ENCODE measurements at places on chromosomes 5 and 9. TPM values are rescaled to one million over a fixed set of nuclear protein-coding genes. Genes with fewer than 3 reads are reported as not detected.

The ADCY2 gene
- 131 TPM for total RNA-seq

- no peak for DNase-seq
- H3K36me3 ChIP-seq: no peaks in the 10 kb centered on the region
- H3K4me3 ChIP-seq: no peak overlapping the region
- H3K27ac ChIP-seq: no peak overlapping the region
Measured at GRCh38 chr5:17463653-17464052, 34.4 kb upstream of the TAF11L2 start.

DNA sequence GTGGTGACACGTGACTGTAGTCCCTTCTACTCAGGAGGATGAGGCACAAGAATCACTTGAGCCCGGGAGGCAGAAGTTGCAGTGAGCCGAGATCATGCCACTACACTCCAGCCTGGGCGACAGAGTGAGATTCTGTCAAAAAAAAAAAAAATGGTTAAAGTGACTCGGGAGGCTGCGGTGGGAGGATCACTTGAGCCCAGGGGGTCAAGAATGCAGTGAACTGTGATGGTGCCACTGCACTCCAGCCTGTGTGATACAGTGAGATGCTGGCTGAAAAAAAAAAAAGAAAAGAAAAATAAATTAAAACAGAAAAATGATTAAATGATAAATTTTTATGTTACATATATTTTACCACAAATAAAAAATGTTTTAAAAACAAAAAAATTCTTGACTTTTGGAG is 51.9 kb downstream of the KLF4 start:
- H3K27me3 ChIP-seq: no peaks in the 10 kb centered on the region
- H3K4me3 ChIP-seq: no peak overlapping the region
- DNase-seq: no peak

GRCh38 chr9:134736791-134737497 is 95.3 kb downstream of the COL5A1 start:
- no peak overlapping the region for H3K4me3 ChIP-seq
- H3K36me3 ChIP-seq: no peaks in the 10 kb centered on the region
- no peak overlapping the region for H3K27ac ChIP-seq
- DNase-seq: no peak

The IRX2 gene
- 47.5 TPM for total RNA-seq

DNA sequence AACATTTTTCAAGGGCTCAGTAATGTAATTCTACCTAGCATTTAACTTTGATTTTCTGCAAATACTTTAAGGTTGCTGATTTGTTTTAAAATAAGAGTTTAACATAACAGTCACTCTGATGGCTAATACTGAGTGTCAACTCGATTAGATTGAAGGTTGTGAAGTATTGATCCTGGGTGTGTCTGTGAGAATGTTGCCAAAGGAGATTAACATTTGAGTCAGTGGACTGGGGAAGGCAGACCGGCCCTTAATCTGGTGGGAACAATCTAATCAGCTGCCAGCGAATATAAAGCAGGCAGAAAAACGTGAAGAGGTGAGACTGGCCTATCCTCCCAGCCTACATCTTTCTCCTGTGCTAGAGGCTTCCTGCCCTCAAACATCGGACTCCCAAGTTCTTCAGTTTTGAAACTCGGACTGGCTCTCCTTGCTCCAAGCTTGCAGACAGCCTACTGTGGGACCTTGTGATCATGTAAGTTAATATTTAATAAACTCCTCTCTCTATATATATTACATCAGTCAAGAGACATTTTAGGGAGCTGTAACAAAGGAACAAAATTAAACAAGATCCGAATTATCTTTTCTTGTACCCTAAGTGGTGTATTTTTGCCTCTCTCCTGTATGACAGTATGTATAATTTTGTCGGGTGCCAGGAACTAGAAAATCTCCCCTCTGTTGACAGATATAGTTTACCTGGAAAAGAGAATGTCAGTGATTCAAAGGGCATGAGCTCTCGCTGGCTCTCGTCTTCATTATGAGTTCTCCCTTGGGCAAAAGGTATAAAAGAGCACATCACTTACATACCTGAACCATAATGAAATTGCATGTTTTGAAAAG is 576.1 kb downstream of the LRRC70 start:
- H3K27me3 ChIP-seq: no peaks in the 10 kb centered on the region
- no peak overlapping the region for H3K27ac ChIP-seq
- no peaks in the 10 kb centered on the region for H3K4me1 ChIP-seq
- no peak for DNase-seq
- no peaks in the 10 kb centered on the region for H3K36me3 ChIP-seq

DNA sequence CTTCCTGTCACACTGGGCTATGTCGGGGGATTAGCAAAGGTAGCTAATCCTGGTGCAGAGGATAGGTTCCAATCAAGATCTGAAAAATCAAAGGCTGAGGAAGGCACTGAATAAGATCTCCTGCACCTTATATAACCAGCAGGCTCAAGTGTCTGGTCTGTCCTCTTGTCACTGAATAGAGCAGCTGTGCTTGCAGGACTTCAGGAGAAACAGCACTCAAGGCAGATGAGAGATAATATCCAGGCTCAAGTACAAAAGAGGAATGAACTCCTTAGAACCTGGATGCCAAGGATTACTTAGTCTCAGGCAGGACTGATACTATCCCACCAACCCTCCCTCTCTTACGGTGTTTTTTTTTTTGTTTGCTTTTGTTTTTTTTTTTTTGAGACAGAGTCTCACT is 108.8 kb upstream of the LRRTM2 start:
- DNase-seq: no peak
- H3K4me1 ChIP-seq: no peaks in the 10 kb centered on the region
- no peak overlapping the region for H3K27ac ChIP-seq
- no peaks in the 10 kb centered on the region for H3K27me3 ChIP-seq
- H3K4me3 ChIP-seq: no peak overlapping the region
- no peaks in the 10 kb centered on the region for H3K36me3 ChIP-seq

DNA sequence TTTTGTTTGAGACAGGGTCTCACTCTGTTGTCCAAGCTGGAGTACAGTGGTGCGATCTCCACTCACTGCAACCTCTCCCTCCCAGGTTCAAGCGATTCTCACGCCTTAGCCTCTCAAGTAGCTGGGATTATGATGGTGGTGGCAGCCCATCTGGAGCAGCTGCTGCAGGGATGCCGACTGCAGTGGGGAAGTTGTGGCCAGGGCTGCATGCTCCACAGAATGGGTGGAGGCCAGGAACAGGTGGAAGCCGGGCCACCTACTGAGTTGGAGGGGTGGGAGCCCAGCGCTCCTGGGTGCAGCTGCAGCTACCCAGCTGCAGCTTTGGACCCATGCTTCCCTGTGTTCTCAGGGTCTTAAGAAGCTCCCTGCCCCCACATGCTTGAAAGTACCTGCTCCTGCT is 99.7 kb downstream of the SCAI start:
- no peak overlapping the region for H3K4me3 ChIP-seq
- H3K36me3 ChIP-seq: no peaks in the 10 kb centered on the region
- H3K4me1 ChIP-seq: no peaks in the 10 kb centered on the region
- no peaks in the 10 kb centered on the region for H3K27me3 ChIP-seq

- no peak overlapping the region for H3K4me3 ChIP-seq
- H3K4me1 ChIP-seq: no peaks in the 10 kb centered on the region
- peaks cover 3% of the 10 kb centered on the region for H3K36me3 ChIP-seq
Measured at GRCh38 chr5:132947671-132948070, 15.8 kb downstream of the AFF4 start.

The DENND1A gene
- total RNA-seq: 26.2 TPM

GRCh38 chr9:13063880-13064459 is 215.5 kb downstream of the MPDZ start:
- DNase-seq: no peak
- no peak overlapping the region for H3K27ac ChIP-seq
- no peaks in the 10 kb centered on the region for H3K4me1 ChIP-seq
- H3K27me3 ChIP-seq: no peaks in the 10 kb centered on the region
- H3K4me3 ChIP-seq: no peak overlapping the region
- H3K36me3 ChIP-seq: no peaks in the 10 kb centered on the region

The TMEM245 gene
- 42.1 TPM for total RNA-seq

- H3K36me3 ChIP-seq: 0 out of 2 replicates have a peak, but pooled peaks cover 2% of the 10 kb centered on the region
- H3K4me1 ChIP-seq: peaks cover 3% of the 10 kb centered on the region
- H3K27me3 ChIP-seq: no peaks in the 10 kb centered on the region
Measured at GRCh38 chr9:19554529-19554928, 145.7 kb downstream of the ACER2 start.

DNA sequence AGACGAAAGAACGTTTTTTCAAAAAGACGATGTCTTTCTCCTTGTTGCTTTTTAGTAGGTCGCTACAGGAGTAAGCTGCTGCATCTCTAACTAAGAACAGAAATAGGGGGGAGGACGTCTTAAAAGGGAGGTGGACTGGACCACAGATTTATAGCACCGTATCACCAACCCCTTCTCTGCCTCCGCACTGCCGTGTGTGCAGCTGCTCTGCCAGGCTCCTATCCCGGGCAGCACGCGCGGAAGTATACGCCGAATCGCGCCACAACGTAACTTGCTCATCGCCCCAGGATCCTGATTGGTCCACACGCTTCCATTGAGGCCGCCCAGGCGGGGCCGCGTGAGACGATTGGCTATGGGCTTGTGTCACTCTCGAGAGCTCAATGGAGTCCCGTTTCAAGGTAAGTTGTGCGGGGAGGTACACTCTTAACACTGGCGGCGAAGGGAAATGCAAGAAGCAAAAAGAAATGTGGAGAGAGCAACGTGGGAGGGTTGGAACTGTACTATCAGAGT is at the start of gene ELAVL2:
TSS of gene ELAVL2 (minus strand) at position 121 of the 510 bp plus-strand sequence. CDS start 64,006 bp downstream, outside the sequence.
- H3K4me1 ChIP-seq: peaks cover 4% of the 10 kb centered on the region
- no peaks in the 10 kb centered on the region for H3K36me3 ChIP-seq
- peak within 1 kb of the TSS; percentile 66 for H3K4me3 ChIP-seq
- H3K27ac ChIP-seq: no peak within 1 kb of the TSS

The SPINK13 gene
- total RNA-seq: not detected

DNA sequence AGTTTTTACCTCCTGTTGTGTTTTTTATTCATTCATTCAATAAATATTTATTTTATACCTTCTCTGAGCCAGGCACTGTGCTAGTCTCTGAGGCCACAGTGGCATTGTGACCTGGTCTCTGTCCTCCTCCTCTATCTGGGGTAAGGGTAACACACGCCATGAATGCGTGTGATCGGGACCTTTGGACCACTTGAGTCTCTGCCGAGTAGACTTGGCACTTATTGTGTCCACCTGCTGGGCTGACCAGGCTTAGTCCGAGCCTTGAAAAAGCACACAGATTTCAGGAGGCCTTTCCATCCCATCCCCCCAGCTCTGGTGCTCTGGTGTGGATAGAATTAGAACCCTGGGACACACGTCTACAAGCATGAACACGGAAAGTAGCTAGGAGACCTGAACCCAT is 58.7 kb downstream of the ERGIC1 start:
- no peak for DNase-seq
- no peak overlapping the region for H3K4me3 ChIP-seq
- no peak overlapping the region for H3K27ac ChIP-seq
- H3K36me3 ChIP-seq: 0 out of 2 replicates have a peak, but pooled peaks cover 6% of the 10 kb centered on the region

DNA sequence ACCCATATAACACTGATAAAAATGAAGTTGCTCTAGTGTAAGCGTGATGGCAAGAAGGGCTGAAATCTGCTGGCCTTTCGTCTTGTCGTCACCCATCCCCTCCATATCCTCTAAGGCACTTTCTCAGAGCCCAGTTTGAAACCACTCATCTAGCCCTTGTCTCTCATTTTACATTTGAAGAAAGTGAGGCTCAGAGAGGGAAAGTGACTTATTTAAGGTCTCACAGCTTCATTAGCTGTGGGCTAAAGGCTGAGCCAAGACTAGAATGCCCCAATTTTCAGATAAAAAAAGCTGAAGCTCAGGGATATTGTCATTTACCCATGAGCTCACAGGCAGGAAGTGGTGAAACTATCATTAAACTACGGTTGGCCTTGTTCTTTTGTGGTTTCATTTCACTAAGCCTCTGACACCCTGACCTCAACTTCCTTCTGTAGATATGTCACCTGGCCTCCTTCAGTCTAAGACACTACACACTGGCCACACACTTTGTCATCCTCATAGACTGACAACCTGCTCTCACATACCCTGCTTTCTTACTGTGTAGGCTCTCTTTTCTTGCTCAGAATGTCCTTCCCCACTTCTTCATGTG is 176.7 kb upstream of the DMAC1 start:
- H3K27ac ChIP-seq: no peak overlapping the region
- no peaks in the 10 kb centered on the region for H3K36me3 ChIP-seq
- no peak overlapping the region for H3K4me3 ChIP-seq
- H3K4me1 ChIP-seq: no peaks in the 10 kb centered on the region
- H3K27me3 ChIP-seq: no peaks in the 10 kb centered on the region

- no peaks in the 10 kb centered on the region for H3K36me3 ChIP-seq
- H3K4me1 ChIP-seq: peaks cover 24% of the 10 kb centered on the region
- H3K4me3 ChIP-seq: no peak overlapping the region
Measured at GRCh38 chr9:131608493-131609037, 63.2 kb downstream of the PRRT1B start.

GRCh38 chr5:133389066-133389590 is 223.2 kb downstream of the FSTL4 start:
- H3K36me3 ChIP-seq: no peaks in the 10 kb centered on the region
- peaks cover 6% of the 10 kb centered on the region for H3K4me1 ChIP-seq
- no peak overlapping the region for H3K27ac ChIP-seq

The SIT1 gene
- 8.2 TPM for total RNA-seq

DNA sequence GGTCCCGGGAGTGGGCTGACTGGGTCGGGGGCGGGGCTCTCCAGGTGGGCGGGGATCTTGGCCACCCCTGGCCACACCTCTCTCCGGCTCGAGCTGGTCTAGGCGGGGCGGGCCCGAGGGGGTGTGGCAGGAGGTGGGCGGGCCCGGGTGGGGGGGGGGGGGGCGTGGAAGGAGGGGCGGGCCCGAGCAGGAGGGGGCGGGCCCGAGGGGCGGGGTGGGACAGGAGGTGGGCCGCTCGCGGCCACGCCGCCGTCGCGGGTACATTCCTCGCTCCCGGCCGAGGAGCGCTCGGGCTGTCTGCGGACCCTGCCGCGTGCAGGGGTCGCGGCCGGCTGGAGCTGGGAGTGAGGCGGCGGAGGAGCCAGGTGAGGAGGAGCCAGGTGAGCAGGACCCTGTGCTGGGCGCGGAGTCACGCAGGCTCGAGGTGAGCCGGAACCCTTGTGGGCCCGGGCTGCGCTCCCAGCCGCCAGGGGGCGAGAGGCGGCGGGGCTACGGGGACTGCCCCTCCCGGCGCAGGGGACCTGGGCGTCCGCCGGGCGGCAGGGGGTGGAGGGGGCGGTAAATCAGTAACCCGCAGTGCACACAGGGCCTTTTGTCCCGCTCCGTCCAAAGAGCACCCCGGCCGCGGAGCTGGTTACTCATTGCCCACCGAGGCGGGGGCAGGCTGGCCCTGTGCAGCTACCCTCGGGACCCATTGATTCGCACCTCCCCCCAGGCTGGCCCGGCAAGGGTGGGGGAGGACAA is at the start of gene FGFR4:
TSS of gene FGFR4 (plus strand) at position 262 of the 744 bp plus-strand sequence. CDS start 2,688 bp downstream, outside the sequence.
- DNase-seq: peak; percentile 90
- H3K27ac ChIP-seq: peak within 1 kb of the TSS; percentile 21
- peak within 1 kb of the TSS; percentile 61 for H3K4me3 ChIP-seq
- H3K4me1 ChIP-seq: peaks cover 13% of the 10 kb centered on the region

DNA sequence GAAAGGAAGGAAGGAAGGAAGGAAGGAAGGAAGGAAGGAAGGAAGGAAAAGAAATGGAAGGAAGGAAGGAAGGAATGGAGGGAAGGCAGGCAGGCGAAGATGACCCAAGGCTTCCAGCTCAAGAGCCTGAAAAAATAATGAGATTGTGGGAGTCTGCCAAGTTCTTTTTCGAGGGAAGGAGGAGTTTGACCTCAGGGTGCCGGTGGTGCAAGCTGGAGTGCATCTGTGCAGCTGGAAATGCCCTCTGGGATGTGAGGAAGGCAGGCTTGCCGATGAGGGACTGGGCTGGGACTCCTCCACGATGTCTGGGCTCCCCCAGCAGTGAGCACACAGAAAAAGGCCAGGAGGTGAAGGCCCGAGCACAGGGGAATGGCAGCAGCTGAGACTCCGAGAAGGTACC is 154.9 kb upstream of the DAPK1 start:
- no peak for DNase-seq
- no peak overlapping the region for H3K27ac ChIP-seq
- no peak overlapping the region for H3K4me3 ChIP-seq
- no peaks in the 10 kb centered on the region for H3K4me1 ChIP-seq
- H3K27me3 ChIP-seq: no peaks in the 10 kb centered on the region
- H3K36me3 ChIP-seq: no peaks in the 10 kb centered on the region

The IGIP gene
- total RNA-seq: 0.33 TPM

Data from H1 (cell line).